ENCODE measurements at places on chromosomes 6 and 20.
A peak's percentile ranks its signal among the peaks of the same experiment; 100 is the strongest.

GRCh38 chr20:63103402-63104311 is 96.9 kb upstream of the BHLHE23 start:
- DNase-seq, result no peak

DNA sequence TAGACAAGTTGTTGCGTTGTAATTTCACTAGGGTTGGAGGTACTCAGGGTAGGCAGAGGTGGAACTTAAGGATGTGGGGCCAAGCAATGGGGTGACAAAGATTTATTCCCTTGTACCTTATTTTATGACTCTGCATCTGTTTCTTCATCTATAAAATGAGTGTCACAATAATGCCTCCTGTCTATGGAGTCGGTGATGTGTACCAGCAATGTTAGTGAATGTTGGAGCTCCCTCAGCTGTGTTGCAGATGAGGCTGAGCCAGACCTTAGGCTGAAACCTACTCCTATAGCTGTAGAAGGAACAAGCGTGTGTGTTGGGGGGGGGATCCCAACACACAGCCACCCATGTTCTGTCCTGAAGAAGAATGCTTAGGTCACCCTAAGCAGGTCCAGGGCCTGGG is 4.5 kb downstream of the UBE2C start:
- no peak for DNase-seq

- no peak for DNase-seq
Observed at GRCh38 chr20:36532388-36532787, 8.9 kb upstream of the MYL9 start.

DNA sequence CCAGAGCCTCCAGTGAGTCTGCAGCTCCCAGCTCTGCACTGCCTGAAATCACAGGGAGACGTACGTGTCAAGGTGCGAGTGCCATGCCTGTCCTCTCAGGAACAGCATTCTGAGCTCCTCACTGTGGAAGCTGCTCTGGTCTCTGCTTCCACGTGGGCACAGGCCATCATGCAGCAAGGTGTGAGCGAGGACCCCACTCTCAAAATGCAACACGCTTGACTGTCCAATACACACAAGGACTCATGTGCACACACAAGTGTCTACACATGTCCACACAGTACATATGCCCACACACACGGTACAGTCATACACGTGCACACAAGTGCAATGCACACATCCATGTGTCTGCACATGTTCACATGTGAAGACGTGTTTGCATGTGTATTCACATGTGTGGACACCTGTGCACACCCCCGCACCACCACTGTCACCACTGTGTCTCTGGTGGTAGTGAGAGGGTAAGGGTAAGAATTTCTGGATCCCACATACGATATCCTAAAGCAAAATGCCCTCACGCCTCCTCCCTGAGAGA is 260.5 kb downstream of the DLL1 start:
- no peak for DNase-seq

- no peak for DNase-seq
Observed at GRCh38 chr6:123105561-123105960, 109.5 kb downstream of the CLVS2 start.

DNA sequence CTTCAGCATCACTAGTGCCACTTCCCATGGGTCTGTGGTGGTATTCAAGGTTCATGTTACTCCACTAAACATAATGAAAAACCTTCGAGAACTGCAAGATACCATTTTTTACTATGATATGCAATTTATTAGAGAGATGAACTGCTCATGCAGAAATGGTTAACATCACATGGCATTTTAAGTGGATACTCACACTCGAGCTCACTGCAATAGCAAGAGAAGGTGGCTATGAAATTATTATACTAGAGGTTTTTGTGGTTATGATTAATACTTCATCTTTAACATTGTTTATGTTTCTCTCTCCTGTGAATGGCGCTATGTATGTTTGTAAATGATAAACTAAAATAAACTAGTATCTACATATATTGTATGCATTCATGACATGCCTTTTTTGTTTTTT is 35.1 kb downstream of the SCAF8 start:
- no peak for DNase-seq

GRCh38 chr6:135520781-135521180 is 23.2 kb upstream of the AHI1 start:
- DNase-seq, result no peak

- no peak for DNase-seq
Observed at GRCh38 chr20:5657190-5657875, 92.9 kb upstream of the SHLD1 start.

DNA sequence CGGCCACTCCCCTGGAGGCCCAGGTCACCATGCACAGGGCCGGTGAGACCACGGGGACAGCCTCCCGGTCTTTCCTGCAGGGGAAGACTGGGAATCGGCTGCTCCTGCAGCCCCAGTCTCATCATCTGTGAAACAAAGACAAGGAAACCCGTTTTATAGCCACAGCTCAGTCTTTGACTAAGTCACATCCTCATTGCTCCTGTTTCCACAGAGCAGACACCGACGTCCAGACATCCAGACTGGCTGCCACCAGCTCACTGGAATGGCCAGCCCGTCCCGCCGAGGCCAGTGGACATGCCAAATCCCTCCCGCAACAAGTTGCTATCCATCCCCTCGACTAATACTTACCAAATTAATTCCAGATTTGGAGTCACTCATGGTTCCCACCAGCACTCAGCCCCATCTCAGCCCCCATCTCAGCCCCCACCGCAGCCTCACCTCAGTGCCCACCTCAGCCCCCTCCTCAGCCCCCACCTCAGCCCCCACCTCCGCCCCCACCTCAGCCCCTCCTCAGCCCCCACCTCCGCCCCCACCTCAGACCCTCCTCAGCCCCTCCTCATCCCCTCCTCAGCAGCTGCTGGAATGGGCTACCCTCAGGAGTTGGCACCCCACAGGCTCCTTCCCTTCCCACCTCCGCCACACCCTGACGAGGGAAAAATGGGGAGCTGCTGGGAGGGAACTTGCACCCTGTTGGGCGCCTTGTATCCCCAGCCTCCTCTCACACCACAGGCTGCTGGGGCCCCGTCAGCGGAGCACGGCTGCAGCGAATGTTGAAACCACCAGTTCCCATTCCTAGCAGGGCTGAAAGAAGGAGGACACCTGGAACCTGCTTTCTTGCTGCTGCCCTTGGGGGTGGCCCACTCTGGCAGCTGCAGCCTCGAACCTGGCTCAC is 48.7 kb downstream of the YTHDF1 start:
- DNase-seq, result no peak

- no peak for DNase-seq
Observed at GRCh38 chr6:150549674-150550101, 50.0 kb upstream of the PLEKHG1 start.

DNA sequence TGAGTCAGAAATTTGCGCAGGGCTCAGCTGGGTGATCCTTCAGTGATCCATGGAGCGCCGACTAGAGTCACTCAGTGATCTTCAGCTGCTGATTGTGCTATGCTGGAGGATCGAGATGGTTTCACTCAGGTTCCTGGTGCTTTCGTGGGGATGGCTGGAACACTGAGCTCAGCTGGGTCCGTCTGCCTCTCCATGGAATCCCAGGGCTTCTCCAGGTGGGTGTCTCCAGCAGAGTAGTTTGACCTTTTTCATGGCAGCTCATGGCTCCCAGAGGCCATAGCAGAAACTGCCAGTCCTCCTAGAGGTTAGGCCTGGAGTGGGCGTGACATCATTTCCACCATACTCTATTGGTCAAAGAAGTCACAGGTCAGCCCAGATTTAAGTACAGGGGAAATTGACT is 88.8 kb upstream of the SIRPA start:
- no peak for DNase-seq

DNA sequence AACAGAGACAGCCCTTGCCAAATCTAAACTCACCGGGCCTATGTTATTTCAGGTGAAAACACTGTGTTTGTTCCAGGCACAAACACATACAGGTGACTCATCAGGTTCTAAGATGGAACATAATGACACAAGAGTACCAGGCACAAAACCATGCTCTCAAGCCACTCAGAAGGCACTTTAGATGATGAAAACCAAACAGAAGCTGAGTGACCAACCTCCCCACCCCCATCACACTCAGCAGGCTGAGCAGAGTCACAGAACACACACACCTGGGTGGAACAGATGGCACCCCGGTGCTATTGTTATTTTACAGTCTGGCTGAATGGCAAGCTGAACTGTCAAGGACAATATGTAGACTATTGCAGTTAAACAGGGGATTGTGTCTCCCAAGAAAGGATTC is 20.6 kb upstream of the NKX2-2 start:
- no peak for DNase-seq

GRCh38 chr6:33633462-33634158 is 12.5 kb downstream of the ITPR3 start:
- DNase-seq, result peak; percentile 90

- no peak for DNase-seq
Observed at GRCh38 chr6:95417856-95418255, 159.5 kb upstream of the MANEA start.

DNA sequence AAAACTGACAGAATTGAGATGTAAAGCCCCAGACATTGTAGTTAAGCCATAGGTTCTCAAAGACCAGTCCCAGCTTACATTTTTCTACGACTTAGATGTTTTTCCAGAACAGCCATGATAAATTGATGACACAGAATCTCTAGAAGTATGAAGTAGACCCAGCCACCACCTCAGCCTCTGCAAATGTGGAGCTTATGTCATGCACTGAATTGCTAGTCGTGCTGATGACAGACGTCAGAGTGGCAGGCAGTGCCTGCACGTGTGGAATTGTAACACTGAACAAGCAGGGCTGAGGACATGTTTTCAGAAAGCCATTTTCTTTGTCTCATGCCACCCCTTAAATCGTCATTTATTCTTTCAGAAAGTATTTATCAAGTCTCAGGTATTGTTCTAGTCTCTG is 72.4 kb upstream of the TMEM181 start:
- no peak for DNase-seq

GRCh38 chr20:25150016-25150415 is 45.5 kb upstream of the ENTPD6 start:
- no peak for DNase-seq

GRCh38 chr20:40638414-40638813 is 50.6 kb downstream of the MAFB start:
- DNase-seq, result no peak

- DNase-seq, result no peak
Observed at GRCh38 chr6:43570876-43571441, 4.9 kb downstream of the XPO5 start.

DNA sequence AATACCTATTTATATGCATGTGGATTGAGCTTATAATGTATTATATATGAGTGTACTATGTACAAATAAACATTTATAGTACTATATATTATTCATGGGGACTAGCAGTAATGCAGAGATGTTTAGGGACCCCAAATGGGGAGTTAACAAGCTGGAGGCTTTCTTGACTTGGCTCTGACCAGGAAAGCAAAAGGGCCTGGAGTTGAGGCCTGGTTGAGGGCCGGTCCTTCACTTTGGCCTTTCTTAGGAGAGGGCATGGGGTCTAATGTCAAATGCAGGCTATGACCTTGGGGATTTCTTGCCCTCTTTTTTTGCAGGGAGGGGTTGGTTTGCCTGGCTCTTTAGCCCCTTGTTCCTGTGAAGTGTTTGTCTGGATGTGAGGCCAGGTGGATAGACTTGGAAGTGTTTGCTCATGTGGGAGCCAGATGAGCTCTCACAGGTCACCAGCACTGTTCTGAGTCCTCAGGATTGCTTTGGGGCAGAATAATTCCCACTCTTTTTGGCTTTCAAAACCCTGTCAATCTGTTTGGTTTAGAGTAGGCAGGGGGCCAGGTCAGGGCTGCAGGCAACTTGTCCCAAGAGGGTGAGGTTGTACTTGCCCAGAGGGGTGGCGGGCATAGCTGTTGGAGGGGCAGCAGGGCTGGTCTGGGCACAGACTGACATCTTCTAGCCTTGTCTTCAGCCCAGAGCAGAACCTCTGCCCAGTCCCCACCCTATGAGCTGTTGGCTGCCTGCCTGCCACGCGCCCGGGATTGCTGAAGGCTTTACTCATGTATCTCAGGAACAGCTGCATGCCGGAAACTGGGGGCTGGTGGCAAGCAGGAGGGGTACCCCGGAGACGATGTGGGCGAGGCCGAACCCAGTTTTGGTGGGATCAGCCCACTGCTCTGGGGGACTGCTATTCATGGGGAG is 14.6 kb downstream of the TJAP1 start:
- DNase-seq, result no peak

DNA sequence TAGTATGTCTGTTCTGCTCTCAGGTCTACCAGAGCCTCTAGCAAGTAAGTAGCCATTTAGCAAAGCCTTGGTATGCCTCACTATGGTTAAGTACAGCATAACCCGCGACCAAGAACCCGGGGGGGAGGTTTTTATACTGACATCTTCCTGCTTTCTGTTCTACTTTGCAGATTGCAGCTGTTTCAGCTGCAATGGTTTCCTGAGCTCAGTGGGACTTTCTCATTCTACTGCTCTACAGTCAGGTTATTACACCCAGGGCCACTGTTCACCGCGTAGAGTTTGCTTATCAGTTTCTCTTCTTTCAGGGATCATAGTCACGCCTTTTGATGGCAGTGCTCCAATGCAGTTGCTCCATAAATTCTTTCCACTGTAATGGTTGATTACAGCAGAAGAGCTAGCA is 631.3 kb downstream of the TFAP2A start:
- DNase-seq, result no peak

DNA sequence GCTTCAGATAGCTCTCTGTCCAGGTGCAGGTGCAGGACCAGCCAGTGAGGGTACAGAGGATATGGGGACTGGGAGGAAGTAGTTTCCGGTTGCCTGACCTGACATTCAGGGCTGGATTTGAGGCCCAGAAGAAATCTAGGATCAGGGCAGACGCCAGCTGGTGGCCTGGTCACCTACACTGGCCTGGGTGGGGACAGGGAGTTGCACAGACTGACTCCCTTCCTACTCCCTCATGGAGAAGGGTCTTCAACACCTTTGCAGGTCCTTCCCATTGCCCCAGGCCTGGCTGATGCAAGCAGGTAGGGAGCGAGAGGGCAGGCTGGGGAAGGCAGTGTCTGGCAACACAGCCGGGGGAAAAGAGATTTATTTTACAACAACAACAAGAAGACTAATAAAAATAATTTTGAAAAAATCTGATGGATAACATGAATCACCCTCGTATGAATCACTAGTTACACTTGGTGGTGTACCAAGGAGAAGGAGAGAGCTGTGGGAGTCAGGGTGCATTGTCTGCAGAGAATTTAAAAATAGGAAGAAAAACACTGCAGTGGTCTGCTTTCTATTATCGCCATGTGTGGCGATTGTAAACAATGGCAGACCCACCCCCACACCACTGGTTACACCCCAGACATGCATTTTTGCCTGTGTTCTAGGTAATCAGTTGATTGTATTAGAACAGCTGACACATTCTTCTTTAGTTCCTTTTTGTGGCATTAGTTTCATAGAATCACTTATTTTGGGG is 62.3 kb upstream of the SNX9 start:
- DNase-seq, result no peak

DNA sequence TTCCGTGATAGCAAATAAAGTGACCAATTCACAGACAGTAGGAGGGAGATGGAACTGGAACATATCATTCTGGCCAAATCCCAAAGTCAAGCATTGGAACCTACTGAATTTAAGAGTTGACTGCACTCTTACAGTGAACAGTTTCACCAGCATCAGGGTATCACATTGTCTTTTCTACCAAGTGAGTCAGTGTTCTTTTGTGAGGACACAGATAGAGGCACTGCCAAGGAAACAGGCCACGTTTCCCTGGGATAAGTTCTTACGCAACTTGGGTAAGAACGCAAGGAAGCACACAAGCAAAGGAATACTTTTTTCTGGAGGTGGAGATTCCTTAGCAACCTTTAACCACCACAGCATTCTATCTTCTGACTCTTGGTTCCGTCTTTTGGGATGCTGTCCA is 28.6 kb upstream of the ENPP5 start:
- no peak for DNase-seq
